ENCODE measurements at places on chromosomes 5 and 9.
A peak's percentile ranks its signal among the peaks of the same experiment; 100 is the strongest.

DNA sequence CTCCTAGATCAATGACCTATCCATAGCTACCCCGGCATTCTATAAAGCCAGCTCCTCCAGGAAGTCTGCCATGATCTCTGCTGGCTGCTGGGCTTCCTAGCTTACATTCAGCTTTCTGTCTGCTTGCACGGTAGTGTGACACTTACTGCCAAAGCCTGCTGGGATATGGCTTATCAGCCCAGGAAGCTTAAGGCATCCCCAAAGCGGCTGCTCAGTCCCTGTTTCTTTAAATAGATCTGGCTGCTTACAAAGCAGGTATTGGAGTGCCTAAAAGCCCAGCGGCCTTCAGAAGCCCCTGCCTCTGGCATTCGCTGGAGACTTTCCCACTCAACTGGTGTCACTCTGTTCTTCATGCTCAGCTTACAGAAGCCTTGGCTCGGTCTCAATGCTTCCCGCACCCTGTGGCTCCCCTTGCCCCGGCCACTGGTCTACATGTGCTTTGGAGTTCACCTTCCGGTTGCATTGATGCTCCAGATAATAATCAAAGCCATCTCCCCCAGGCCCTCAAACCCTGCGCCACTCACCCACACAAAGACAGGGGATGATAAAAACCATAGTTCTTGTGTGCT lies 31.3 kb upstream of the STRBP start:
- DNase-seq: no peak

DNA sequence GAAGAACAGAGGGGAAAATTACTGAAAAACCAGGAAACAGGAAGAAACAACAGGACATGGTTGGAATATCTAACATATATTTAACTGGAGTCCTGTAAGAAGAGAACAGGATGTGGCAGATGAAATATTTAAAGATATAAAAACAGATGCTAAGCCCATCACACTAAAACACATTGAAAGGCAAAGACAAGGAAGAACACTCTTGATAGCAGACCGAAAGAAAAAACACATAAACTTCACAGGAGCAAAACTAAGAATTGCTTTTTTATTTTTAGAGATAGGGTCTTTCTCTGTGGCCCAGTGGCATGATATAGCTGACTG lies 324.4 kb upstream of the ARRDC3 start:
- no peak for DNase-seq

DNA sequence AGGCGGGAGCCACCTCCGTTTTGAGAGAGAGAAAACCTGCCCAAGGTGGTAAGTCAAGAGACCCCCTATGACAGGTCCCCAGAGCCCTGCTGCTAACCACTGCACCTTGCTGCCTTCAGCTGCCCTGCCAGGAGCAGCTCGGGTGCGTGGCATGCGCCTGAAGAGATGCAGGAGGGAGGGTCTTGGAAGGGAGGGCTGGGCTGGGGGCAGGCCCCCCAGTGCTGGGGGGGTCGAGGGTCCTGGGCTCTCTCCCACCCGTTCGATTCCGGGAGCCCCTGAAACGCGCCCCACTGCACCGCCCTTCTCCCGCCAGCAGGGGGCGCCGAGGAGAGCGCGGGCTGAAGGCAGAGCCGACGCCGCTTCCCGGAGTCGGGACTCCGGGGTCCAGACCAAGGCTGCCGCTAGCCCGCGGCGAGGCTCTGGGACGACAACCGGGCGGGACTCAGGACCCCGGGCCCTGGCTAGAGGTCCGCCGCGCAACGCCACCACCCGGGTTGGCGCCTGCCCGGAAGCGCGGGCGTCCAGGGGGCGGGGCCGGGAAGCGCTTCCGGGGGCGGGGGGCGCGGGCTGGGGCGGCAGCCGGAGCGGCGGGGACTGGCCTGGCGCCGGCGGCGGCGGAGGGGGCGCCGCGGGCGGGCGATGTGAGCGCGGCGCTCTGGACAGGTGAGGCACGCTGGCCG lies at the start of gene ZBTB34:
ZBTB34 (plus strand) TSS at position 563 of the 680 bp plus-strand sequence. CDS start 18,761 bp downstream, outside the sequence.
- peak; percentile 31 for DNase-seq

DNA sequence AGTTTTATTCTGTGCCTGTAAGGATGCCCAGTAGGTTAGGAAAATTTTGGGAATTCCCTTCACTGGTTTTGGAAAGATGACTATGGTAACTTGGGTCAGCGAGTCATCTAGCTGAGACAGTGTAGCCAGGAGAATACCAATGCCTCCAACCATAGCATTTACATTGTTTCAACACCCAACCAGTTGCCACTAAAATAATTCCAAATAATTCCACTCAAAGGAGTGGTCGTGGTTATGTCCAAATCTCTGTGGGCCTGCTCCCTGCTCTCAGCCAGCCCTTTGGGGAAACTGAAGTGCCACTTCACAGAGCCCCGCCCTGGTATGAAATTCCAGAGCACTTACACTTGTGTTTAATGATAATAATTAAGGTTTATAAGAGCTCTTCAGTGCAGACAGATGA lies 310.5 kb downstream of the PLK2 start:
- DNase-seq: no peak

DNA sequence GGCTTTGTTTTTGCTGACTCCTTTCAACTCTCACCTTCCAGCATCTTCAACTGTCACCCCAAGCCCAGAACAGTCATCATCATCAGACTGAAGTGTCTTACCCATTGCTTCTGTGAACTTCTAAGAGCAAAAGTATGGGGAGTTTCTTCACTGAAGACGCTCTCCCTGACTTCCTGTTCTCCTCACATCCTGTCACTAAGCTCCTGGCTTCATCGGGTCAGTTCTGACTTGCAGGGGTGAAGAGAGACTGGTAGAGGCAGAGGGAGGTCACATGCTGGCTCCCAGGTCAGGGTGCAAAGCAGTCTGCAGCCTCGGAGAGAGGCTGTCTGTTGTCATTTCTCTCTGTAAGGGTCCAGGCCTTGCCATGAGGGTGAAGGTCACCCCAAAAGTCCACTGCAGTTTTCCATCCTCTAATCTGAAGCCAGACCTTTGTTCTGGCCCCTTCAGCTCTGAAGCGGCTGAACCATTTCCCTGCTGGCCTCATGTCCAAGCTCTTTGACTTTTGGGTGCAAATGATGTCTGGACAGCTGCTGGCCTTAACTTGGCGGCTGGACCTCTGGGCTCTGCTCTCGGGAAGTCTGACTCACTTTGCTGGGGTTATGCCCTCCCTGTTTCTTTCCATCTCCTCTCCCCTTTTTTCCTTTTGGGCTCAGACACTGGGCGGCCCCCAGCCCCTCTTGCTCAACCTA lies 305.0 kb downstream of the RAB3C start:
- DNase-seq: no peak

DNA sequence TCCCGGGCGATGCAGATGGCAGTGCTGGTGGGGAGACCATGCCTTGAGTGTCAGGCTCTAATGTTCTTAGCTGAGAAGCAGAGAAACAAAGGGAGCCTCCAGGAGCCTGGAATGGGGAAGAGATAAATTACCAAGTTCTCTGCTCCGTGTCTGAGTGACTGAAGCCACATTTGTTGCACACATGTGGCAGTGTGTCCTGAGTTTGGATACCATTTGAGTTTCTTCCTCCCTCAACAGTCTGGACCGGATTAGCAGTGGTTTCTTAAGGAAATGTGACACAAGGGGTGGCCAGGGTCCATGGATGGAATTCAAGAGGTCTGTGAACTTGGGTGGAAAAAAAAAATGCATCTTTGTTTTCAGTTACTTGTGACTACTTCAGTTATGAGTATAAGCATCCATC lies 50.7 kb upstream of the GARNL3 start:
- no peak for DNase-seq

DNA sequence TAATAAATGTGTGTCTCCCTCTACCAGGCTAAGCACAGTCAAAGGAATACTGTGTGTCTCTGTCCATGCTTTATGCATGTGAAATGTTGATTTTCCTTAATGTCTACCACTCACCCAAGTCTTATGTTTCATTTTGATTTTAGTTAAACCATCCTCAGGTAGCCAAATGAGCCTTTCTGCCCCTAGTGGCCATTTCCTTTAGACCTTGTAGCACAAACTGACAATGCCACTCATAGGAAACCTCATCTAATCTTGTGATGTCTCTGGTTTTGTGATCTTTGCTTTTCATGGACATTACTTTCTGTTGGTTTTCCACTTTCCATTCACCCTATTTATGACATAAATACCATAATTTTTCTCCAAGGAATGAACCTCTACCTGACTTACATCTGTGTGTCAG lies 820.8 kb downstream of the MAT2B start:
- DNase-seq: peak; percentile 4

GRCh38 chr5:111735583-111736270 lies 21.3 kb downstream of the NREP start:
- no peak for DNase-seq

- DNase-seq: no peak
Observed at GRCh38 chr5:60436518-60436917, 263.4 kb downstream of the DEPDC1B start.

DNA sequence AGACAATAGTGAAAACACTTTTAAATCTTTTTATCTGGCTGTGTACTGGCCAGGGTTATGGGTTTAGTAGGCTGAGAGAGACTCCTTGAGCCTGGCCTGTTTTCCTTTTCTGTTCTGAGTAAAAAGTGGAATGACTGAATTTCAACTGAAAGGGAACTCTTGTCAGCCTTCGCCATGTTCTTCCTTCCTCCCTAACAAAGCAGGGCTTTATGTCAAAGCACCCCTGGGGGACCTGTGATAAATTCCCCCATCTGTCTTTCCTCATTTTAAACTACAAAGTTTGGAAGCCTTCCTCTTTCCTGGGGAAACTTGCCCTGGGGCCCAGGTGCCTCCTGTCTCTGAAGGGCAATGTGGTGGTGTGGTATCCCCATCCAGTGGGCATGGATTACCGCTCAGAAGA lies 29.7 kb downstream of the LARP1 start:
- no peak for DNase-seq

All from A549 (cell line).